ENCODE measurements at places on chromosomes 2 and 18. TPM values are rescaled to one million over a fixed set of nuclear protein-coding genes. Genes with fewer than 3 reads are reported as not detected.

GRCh38 chr2:10288606-10289005 lies 14.1 kb upstream of the HPCAL1 start:
- no peak for ATAC-seq

DNA sequence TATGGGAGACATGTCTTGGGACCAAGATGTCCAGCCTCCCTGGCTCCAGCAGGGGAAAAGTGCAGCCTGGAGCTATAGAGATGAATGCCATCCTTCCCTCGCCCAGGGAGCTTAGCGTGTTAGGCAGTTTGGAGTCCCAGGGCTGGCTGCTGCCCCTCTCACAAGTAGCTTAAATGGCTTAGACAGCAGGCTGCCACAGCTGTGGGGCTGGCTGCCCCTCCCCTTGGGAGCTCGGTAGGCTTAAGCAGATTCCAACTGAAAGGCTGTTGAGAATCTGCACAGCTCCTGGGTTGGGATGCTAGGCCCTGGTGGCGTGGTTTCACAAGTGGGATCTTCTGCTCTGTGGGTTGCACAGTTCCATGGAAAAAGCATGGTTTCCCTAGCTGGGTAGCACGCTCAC lies 940.5 kb upstream of the DDX18 start:
- no peak for ATAC-seq

The PROM2 gene
- 0.71 TPM for total RNA-seq

The PXDN gene
- total RNA-seq = 55.9 TPM

The CFAP53 gene
- 0.97 TPM for total RNA-seq

The CHN1 gene
- 107 TPM for total RNA-seq

DNA sequence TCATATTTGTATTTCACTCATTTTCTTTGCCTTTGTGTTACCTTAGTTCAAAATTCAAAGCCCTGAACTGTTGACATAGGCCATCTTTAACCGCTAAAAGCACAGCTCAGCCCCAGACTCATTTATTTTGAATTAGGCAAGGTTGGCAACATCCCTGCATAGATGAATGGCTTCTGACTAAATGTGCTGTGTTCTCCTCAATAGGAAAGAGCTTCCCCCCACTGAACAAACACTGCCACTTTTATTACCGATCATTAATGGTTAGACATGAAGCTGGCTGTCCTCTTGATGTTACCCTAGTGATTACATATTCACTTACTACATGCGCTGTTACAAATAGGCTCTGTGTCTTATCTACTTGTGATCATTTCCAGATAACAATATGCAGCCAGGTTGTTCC lies 170.7 kb downstream of the ADCYAP1 start:
- no peak for ATAC-seq

The CFAP65 gene
- 0.46 TPM for total RNA-seq

- peak; percentile 45 for ATAC-seq
These were observed 786 bp downstream of the TET3 start for GRCh38 chr2:73985308-73986084.

The PLB1 gene
- 0.49 TPM for total RNA-seq

The RBM44 gene
- 0.43 TPM for total RNA-seq

- ATAC-seq = no peak
These were observed 31.5 kb downstream of the CABYR start for GRCh38 chr18:24170360-24170759.

The ECEL1 gene
- total RNA-seq = 0.22 TPM

The TLX2 gene
- total RNA-seq = not detected

The SLC8A1 gene
- total RNA-seq = 0.27 TPM

- ATAC-seq = no peak
These were observed 1.8 kb upstream of the DUSP2 start for GRCh38 chr2:96146881-96147592.

- ATAC-seq = peak; percentile 64
These were observed 247.0 kb downstream of the AGAP1 start for GRCh38 chr2:235740821-235741220.

GRCh38 chr2:120279708-120280107 lies 27.1 kb downstream of the RALB start:
- ATAC-seq = no peak

DNA sequence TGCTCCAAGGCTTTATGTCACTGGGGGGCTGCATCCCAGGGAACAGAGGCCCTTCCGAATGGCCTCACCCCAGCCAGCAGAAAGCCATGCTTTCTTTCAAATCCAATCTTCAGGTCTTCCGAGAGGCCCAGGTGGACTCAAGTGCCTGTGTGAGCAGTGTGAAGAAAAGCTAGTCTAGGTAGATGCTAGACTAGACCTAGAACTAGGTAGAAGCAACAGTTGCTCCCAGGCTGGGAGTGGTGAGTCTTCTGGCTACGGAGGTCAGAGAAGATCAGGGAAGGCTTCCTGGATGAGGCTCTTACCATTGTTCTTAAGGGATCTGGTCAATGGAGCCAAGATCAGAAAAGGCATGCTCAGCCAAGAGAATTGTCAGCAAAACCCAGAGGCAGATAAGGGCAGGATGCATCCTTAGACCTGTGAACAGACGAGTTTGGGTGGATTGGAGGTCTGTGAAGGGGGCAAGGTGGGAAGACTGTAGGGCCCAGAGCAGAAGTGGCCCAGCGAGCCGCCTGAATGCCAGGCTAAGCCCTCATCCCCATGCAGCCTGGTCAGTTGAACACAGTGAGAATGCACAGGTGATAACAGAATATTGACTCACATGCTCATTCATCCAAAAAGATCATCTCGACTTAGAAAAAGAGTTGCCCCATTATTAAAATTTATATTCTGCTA lies 110.8 kb downstream of the SMAD7 start:
- no peak for ATAC-seq

The EN1 gene
- 0.21 TPM for total RNA-seq

GRCh38 chr18:11864471-11864870 lies 13.3 kb downstream of the CHMP1B start:
- ATAC-seq = no peak

DNA sequence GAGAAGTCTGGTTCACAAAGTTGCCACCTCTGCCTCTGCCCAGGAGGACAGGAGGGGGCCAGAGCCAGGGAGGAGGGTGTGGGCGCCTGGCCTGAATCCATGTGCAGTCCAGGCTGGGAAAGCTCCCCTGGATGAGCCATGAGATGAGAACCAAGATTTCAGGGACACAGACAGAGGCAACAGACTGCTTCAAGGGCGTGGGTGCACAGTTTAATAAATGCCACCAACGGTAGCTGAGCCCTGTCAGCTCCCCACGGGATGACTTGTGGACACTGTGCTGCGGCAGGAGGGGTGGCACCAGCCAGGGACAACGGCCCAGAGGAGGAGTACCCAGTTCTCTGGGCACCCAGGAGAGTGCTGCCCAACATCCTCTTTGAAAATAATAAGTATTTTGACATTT lies 15.2 kb downstream of the CAPG start:
- ATAC-seq = no peak

GRCh38 chr18:49377742-49378141 lies 82.7 kb downstream of the DYM start:
- no peak for ATAC-seq

The VWC2L gene
- 0.23 TPM for total RNA-seq

DNA sequence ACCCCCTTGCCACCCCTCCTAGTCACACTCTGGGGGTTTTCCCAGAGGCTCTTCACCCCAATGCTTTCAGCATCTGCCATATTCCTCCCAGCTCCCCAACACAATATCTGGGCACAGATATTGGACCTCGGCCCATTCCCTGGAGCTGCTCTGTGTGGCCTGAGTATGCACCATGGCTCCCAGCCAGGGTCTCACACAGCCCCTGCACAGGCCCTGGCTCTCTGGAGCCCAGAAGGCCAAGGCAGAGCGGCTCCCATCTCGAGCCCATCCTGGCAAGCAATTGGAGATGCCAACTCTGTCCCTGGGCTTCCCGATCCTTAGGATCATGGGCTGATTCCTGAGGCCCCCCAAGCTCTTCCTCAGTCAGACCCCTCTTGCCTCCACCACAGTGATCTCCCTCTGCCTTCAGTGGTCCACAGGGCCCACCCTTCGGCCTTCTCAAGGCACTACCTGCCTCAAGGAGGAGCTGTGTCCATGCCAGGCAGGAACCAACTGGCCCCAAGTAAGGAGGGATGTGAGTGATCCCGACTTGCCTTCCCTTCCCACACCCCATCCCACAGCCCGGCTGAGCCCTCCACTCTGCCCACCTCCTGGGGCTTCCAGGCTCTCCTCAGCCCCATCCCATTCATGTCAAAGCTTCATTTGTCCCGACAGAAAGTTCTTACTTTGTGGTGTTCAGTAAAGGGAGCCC lies 62.7 kb downstream of the ADD2 start:
- no peak for ATAC-seq

The MYCN gene
- total RNA-seq = 16.6 TPM

The IL1R2 gene
- total RNA-seq = not detected

GRCh38 chr18:3615374-3615985 lies 165.5 kb downstream of the TGIF1 start:
- ATAC-seq = no peak

GRCh38 chr2:102112271-102112670 lies 30.3 kb upstream of the IL1R1 start:
- no peak for ATAC-seq

DNA sequence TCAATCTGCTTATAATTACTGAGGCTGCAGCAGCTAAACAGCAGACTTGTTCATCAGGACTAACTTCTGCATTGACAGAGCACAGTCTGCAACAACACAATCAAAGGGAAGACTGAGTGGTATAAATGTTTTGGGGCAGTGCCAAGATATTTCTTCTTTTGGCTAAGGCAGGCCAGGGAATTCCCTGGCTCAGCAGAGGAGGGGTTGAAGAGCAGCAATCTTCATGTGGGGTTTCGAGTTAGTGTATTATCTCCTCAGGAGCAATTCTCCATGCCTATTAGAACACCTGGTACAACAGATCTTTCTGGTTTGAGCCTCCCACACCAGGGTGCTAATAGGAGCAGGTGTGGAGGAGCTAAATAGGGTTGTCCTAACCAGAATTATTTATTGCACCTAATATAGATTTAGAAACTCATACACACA lies 103.0 kb upstream of the STK17B start:
- peak; percentile 77 for ATAC-seq

GRCh38 chr2:85642725-85643124 lies 25.3 kb downstream of the SFTPB start:
- ATAC-seq = no peak

- ATAC-seq = no peak
These were observed 122.1 kb downstream of the ACAA2 start for GRCh38 chr18:49691177-49691608.

- ATAC-seq = no peak
These were observed 3.5 kb upstream of the RNU4ATAC start for GRCh38 chr2:121527009-121527682.

DNA sequence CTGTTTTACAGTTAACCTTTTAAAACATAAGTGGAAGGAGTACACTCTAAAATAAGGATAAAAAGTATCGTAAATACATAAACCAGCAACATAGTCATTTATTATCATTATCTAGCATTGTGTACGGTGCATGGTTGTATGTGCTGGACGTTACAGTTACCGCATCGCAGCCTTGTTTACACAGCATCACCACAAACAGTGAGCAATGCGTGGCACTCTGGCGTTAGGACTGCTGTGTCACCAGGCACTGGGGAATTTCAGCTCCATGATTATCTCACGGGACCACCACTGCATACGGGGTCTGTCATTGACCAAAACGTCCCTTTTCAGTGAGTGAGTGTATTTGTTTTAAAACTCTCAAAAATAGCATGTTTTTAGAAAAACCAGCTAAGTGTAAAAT lies 103.0 kb upstream of the SNTG2 start:
- ATAC-seq = no peak

The ELOA2 gene
- total RNA-seq = 2.6 TPM

The CYP26B1 gene
- 6.0 TPM for total RNA-seq

DNA sequence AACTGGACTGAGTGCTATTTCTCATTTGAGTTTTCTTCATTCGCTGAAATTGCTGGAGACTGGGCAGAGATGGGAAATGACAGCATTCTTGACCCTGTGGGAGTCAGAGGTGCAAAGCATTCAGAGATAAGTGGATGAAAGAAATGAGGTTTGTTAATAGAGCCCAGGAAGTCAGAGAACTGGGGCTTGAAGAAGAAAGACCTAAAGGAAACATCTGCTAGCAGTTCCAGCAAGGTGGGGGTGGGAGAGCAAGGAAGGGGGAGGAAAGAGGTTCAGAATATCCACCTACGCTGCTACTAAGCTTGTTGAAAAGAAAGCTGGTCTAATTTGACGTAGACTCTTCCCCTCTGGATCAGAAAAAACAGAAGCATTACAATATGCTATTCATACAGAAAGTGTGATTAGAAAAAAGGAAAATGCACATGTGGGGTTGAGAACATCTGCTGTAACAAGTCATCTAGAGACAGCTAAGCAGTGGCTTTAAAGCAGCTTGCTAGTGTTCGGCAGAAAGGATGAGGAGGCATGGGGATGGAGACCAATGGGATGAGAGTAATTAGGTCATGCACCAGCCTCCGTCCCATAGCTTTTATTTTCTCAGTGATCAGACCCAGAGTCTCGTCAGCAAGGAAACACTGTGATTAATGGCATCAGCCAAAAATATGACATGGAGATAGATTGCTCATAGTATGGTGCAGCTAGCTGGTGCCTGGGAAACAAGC lies 29.7 kb downstream of the NAB1 start:
- ATAC-seq = peak; percentile 34

The DCDC2C gene
- not detected for total RNA-seq

DNA sequence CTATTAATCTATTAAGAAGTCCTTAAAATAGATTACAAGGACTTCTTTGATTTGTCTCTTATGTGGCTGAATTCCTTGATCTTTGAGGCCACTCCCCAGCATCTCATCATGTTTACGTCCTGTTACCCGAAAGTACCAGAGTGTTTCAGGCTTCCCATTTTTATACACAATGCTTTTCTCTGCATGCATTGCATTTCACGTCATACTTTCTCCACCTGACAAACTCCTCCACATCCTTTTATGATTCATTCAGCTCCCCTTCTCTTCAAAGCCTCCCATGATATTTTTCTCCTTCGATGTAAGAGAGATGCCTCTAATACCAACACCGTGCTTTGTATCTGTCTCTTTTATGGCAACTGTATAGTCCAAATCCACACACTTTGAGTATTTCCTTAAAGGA lies 379.0 kb upstream of the CRIM1 start:
- no peak for ATAC-seq

The POTEI gene
- total RNA-seq = 0.08 TPM

- no peak for ATAC-seq
These were observed 128.5 kb upstream of the PGAP1 start for GRCh38 chr2:197055045-197055444.

DNA sequence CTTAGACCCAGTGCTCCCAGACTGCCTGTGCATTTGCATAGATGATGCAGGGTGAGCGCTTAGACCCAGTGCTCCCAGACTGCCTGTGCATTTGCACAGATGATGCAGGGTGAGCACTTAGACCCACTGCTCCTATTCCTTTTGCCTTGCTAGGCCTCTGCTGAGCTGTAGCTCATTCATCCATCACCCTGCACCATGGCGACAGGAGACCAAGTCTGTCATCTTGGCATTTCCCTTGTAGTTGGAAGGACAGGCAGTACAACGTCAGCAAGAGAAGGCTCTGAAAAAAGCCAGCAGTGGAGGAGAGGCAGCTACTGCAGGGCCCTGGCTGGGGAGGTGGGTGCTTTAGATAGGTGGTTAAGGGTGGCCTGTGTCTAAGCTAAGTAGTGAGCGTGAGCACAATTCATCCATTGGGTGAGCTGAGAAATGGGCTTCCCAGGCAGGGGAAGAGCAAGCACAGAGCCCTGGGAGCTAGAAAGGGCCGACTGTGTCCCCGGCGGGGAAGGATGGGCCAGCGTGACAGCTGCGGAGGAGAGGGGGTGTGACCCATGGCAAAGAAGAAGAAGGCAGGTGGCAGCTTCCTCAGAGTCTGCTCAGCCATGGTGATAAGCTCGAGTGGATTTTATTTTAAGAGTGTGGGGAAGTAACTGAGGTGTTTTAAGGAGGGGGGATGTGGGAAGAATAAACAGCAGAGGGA lies 108.8 kb downstream of the LPIN1 start:
- peak; percentile 76 for ATAC-seq
